ENCODE measurements at places on chromosomes 5 and 9. TPM values are rescaled to one million over a fixed set of nuclear protein-coding genes. Genes with fewer than 3 reads are reported as not detected.

The TIMD4 gene
- 0.65 TPM for total RNA-seq

GRCh38 chr5:143705381-143705780, 106.6 kb upstream of the HMHB1 start:
- DNase-seq = no peak

DNA sequence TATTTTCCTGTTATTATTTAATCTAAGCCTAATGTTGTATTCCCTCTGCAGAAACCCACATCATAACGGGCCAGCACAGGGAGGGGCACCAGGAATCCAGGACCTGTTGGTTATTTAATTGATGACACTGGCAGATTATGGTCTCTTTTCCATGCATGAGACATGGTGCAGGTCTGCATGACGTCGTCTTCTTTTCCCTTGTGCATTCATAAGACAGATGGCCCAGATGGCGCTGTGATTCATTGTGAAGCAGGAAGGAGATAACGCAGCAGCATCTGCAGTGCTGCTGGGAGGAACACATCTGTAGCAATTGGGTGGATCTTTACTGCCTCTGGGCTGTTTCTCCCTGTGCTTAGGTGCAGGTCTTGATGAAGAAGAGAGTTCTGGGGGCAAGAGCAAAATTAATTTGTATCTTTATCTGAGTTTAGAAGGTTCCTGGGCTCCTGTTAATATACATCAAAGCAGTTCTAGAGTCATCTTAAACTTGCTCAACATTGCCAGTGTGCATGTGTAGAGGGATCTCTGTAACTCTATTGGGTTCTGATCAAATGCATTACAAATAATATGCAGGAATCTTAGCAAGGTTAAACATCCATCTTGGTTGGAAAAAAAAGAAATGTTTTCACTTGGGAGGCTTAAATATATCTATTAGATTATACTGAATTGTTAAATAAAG, 176.1 kb downstream of the PCSK1 start:
- DNase-seq = no peak

- DNase-seq = no peak
Observed at GRCh38 chr9:111212874-111213273, 117.2 kb downstream of the OR2K2 start.

DNA sequence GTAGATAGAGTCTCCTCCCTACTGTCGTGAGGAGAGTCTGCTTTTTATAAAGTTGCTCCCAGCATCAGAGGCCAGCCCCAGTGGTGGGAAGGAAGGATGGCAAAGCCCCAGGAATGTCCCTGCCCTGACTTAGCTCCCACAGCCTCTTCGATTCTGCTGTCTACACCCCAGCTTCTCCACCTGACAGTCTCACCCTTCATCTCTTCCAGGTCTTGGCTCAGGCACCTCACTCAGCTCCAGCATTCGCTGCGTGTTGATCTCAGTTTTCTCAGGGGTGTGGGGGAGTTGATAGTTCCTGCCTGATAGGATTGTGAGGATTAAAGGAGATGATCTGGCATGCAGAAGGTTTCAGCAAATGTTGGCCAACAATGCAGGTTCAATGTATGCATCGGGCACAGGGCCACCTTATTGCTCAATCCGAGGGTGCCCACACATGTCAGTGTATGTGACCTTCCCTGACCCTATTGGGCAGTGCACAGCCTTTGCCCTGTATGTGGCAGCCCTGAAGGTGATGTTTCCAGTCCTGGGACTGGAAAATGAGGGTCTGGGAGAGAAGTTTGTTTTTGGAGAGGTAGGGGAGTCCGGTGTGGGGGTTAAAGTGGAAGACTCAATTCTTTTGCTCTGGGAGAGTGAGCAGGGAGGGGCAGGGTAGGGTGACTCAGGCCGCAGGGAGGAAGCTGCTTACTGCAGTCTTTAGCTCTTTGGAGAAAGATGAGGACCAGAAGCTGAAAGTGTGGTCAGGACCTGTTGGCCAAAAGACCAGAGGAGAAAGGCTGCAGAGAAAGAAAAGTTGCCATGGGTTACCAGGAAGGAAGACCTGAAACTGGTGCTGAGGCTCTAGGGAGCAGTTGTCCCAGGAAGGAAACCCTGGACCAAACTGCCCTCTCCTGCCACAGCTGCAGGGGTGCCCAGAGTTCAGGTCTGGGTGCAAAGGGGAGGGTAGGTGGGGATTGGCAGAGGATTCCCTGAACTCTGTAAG, 153.2 kb downstream of the MACROH2A1 start:
- DNase-seq = no peak
